ENCODE measurements at places on chromosomes 6 and 20.

- DNase-seq = no peak
Observed at GRCh38 chr6:80197474-80197873, 91.0 kb downstream of the BCKDHB start.

- DNase-seq = no peak
Observed at GRCh38 chr6:141829566-141830360, 303.0 kb upstream of the GJE1 start.

DNA sequence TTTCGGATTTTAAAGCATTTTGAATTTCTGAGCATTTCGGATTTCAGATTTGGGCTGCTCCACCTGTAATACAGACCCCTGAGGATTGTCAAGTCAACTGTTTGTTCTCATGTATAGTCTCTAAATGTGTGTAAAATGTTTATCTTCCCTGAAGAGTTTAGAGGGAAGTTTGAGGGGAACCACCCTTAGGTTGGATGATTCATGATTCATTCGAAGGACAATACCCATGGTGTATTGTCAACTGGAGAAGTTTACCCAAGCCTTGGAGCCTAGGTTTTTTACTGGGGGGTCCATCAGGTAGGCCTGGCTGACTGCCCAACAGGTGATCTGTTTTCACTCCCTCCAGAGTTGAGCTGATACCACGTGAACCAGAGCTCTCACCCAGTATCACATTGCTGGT is 18.9 kb downstream of the GSTA4 start:
- DNase-seq = no peak

GRCh38 chr6:71386215-71386614 is 97.6 kb downstream of the OGFRL1 start:
- DNase-seq = no peak

GRCh38 chr6:106477146-106477545 is 116.6 kb downstream of the CRYBG1 start:
- DNase-seq = no peak

DNA sequence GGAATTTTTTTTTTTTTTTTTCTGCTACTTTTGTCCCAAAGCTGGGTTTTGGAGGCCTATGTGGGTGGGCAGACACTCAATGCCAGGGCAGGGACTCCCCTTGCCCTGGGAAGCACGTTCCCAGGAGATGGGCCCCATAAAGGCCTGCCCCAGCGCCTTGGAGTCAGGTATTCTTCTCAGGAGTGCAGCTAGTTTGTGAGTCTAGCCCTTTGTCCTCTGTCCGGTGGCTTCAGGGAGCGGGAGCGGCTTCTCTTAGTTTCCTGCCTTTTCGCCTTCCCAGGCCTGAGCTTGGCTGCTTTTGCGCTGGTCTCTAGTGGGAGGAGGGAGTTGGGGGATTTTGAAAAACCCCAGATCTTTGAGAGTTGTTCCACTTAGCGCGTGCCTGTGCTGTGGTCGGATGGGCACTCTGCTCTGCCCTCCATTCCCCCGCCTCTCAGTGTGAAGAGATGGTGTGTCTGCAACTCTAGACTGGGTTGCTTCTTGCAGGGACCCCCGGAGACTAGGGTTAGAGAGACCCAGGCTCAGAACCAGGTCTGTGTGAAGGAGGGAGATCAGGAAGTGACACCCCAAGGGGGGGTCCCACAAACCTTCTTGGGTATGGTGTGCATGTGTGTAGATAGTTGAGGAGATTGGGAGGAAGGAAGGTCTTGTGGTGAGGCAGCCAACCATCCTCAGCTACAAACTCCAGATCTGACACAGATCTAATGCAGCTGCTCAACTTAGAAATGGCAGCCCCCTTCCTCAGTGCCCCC is 1.3 kb downstream of the PLCG1 start:
- DNase-seq = peak; percentile 29

DNA sequence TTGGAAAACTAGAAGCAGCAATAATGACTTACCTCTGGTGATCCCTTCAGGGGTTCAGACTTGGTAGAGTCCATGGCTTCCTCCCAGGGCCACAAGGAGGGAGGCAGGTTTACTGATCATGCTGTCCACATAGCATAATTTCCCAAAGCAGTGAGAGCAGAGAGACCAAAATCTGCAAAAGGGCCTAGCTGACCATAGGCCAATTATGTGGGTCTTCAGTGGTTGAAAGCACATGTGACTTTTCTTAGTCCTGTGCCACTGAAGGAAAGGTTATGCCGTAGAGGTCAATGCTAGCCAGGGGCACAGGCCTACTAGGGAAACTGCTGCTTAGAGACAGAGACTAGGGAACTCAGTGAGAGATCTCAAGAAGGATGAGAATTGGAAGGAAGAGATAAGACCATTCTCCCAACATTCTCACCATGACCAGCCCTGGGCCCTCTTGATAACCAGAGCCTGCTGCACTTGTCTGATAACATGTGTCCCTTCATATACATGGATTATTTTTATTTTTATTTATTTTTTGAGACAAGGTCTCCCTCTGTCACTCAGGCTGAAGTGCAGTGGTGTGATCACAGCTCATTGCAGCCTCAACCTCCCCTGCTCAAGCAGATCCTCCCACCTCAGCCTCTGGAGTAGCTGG is 2.0 kb upstream of the GTPBP2 start:
- no peak for DNase-seq

DNA sequence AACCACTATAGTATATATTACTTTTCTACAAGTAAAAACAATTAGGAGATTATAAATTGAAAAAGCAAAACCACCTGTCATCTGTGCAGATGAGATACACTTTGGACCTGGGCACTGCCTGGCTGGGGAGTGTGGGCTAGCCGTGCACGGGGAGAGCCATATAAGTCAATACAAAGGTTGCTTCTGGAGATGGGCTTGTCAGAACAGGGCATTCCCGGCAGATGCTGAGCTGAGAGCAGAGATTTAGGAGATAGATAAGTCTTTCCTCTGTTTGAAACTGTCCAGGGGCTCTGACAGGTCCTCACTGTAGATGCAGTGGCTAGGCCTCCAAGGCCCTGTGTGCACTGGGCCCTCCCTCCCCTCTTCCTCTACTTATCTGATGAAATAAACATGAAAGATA is 34.5 kb downstream of the CD164 start:
- DNase-seq = no peak

- no peak for DNase-seq
Observed at GRCh38 chr6:16969699-16970655, 131.9 kb upstream of the STMND1 start.

GRCh38 chr6:168097221-168097620 is 18.2 kb upstream of the FRMD1 start:
- DNase-seq = no peak

DNA sequence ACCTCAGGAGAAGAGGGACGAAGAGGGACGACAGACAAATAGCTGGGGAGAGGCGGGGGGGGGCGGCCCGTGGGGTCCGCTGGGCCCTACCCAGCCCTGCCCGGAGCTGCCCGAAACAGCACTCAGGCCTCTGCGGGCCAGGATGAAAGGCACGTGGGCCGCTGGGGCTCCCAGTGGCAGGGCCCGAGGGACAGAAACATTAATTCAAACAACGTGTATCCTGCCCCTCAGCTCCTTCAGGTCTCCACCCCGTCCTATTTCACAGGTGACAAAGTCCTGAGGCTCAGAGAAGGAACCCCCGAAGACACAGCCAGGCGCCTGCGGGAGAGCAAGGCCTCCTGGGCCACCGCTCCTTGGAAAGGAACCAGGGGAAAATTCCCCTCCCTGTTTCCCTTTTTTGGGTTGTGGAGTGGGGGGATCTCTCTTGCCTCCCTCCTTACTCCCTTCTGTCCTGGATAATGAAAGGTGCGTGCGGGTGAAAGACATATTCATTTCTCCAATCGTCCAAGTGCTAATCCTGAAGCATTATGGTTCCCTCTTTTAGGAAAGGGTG is 93.3 kb downstream of the RNASET2 start:
- no peak for DNase-seq

DNA sequence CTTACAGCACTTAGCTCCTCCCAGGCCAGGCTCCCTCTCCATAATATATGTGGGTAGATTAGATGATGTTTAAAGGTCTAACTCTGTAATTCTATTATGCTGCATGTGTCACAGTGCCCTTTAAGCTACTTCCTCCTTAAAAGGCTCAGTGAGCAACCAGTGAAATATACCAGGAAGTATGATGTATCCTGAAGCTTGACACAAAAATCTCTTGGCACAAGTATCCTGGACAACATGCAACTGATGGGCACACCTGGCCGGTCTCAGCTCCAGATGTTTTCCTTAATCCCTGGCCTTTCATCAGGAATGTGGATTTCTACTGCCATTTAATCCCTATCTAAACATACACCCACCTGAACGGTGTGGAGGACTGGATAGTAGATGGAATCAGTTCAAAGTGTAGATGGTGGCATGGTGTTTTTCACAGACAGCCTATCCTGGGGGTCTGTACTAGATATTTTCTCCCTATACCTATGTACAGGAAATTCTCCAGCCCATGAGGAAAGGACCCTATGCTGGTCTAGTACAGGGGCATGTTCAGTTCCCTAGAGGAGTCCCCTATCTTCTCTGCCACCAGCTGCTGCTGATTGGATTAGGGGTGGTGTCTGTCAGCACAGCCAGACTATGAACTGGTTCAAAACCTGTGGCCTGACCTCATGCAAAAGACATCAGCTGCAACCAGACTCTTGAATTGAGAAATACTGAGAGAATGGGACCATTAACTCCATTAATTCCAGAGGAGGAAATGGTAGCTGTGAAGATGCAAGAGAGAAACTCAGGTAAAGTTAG is 59.4 kb upstream of the CITED2 start:
- no peak for DNase-seq

- no peak for DNase-seq
Observed at GRCh38 chr20:2405693-2406065, 25.0 kb downstream of the TGM6 start.

DNA sequence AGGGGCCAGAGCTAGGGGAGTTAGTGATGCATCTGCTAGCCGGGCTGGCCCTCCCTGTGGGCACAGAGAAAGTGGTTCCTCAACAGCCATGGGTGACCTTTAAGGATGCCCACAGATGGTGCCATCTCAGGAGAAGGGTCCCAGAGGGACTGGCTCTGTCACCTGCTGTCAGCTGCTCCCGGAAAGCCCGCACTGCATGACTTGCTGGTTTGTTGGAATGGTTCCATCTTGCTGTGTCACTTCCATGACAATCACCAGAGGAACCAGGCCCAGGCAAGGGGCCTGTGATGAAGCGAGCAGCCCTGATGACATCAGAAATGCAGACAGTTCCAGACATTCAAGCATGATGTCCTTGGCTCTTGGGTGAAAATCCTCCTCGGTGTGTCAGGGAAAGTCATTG is 125.2 kb downstream of the PHACTR3 start:
- DNase-seq = no peak

DNA sequence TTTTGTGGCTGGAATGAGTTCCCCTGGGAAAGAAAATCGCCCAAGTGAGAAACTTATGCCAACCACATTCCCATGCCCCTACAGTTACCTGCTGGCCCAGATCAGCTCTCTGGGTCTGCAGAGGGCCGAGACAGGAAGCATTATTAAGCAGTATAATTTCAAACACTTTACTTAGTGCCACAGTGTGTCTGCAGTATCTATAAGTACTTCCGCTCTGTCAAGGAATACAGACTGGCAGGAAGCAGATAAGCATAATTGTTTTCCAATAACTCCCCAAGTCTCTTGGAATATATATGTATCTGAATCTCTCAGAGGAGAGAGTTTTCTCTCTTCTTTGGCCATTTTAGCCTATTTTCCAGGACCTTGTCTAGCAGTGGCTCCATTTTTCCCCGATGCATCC is 24.9 kb downstream of the SAYSD1 start:
- DNase-seq = no peak

DNA sequence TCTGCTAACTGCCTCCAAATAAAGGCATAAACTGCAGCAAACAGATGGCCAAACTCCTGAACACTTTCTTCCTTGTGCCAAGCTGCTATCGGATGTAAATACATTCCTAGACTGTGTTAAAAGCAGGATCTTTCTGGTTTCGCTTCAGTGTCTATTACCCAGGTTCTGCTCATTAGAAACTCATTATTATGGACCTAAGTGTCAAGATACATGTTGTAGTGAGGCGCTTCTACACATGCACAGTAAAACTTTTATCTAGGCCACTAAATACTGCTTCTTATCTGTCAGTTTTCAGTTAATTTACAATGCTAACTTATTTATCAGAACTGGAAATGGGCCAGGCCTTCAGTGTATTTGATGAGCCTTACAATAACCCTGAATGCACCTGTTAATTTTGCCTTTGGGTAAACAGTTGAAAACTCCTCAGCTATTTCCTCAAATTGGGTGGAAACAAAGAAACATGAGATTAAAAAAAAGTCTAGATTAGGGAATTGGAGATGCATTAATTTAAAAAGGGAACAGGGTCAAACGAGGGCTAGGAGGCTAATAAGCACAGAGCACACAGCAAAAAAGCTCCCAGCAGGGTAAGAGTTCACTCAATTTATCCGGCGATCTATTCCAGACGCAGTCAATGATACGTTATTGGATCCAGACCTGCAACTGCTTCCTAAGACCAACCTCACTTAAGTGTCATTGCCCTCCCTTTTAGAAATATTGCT is 240.6 kb downstream of the FOXC1 start:
- DNase-seq = no peak

GRCh38 chr6:167779993-167780655 is 46.6 kb upstream of the AFDN start:
- no peak for DNase-seq

GRCh38 chr6:118843685-118844390 is 50.1 kb upstream of the ASF1A start:
- peak; percentile 53 for DNase-seq

- no peak for DNase-seq
Observed at GRCh38 chr6:79813143-79813850, 134.1 kb downstream of the ELOVL4 start.

GRCh38 chr20:517221-517620 is 26.4 kb downstream of the CSNK2A1 start:
- DNase-seq = no peak

DNA sequence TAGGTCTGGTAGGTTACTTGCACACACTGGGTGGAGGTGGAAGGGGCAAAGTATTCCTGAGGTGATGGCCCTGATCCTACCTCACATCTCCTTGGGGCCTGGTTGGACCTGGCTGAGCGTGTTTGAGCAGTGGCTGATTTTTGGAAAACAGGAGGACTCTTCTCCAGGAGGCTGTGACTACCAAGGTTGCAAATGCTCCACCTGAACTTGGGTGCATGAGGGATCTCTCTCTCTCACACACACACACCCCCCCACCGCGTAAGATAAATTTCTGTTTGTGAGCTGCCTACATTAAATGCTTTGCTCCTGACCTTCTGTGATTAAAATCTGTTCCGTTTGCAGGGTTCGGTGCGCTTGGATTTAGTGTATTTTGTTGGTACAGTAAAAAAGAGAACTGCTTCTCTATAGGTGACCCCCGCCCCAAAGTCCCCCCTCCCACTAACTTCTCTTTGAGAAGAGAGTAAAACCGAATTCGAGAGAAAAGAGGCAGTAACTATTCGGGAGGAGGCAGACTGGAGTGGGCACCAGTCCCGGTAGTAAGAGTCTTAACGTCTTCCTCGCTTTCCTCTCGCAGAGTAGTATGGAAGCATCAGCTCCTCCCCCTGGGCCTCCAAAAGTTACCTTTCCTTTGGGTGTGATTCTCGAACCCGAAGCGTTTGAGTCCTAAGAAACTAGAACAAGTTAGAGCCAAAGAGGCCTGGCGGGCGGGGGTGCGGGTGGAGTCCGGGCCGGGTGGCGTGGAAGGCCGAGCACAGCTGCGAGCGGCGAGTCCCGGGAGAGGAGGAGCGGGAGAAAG is 585 bp upstream of the DSE start:
- no peak for DNase-seq

Measured in GM06990 (cell line).